Neural crest cell (in vitro differentiated cells): ENCODE measurements at places on chromosomes 4 and X.
A peak's percentile ranks its signal among the peaks of the same experiment; 100 is the strongest.

- no peak for DNase-seq
Measured at GRCh38 chr4:4541040-4541631, 712 bp downstream of the STX18 start.

DNA sequence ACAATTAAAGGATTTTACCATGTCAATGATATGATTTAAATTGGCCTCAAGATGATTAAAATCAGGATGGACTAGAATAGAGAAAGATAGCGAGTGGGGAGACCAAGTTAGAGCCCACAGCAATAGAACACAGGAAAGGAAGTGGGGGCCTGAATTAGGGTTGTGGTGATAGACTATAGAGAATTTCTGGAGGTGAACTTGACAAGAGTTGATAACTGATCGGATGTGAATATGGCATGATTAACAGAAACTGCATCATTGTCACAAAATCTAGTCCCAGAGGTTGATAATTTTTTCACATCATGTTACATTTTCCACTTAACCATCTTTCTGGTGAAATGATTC, 26.3 kb upstream of the TRPC3 start:
- DNase-seq: no peak

DNA sequence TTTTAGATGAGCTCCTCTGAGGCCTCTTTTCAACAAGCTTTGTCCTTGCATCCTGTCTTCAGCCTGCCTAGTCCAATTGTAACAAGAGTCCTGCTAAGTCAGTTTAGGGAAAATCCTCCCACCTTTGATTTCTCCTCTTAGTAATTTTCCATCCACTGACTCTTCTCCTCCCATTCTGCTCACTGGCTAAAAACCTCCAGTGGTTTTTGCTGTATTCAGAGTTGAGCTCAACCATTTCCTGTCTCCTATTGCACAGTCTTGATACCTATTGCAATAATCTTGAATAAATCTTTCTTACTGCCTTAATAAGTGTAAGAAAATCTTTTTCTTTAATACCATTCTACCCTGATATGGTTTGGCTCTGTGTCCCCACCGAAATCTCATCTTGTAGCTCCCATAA, 117.8 kb upstream of the ENPP6 start:
- DNase-seq: no peak

GRCh38 chr4:113476800-113477199, 284.7 kb downstream of the CAMK2D start:
- DNase-seq: no peak

DNA sequence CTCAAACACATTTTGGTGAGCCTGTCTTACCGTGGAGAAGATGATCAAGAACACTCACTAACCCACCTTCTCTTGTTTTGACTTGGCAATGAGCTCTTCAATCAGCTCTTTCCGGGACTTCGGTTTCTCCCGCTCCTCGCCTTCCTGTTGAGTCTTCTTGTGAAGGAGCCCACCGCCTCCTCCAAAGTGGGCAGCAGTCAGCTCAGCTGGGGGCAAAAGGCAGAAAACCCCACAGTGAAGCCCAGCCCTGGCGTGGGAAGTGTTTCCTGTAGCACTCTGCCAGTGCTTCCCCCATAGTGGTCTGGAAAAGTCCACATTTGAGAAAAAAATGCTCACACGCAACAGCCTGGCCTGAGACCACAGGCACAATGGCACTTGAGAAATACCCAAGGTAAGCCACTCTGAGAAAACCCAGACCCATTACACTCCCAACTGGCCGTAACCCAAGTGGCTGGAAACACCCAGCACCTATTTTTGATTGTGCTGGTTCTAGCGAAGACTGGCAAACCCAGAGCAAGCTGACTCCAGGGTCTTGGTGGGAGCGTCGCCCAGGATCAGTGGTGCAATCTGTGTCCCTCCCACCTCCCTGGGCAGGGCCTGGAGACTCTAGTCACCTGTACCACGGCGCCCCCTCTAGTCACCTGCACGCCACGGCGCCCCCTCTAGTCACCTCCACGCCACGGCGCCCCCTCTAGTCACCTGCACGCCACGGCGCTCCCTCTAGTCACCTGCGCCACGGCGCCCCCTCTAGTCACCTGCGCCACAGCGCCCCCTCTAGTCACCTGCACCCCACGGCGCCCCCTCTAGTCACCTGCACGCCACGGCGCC, 8.6 kb downstream of the NOP14 start:
- DNase-seq: no peak

- DNase-seq: no peak
Measured at GRCh38 chr4:102779204-102779603, 18.4 kb upstream of the MANBA start.

DNA sequence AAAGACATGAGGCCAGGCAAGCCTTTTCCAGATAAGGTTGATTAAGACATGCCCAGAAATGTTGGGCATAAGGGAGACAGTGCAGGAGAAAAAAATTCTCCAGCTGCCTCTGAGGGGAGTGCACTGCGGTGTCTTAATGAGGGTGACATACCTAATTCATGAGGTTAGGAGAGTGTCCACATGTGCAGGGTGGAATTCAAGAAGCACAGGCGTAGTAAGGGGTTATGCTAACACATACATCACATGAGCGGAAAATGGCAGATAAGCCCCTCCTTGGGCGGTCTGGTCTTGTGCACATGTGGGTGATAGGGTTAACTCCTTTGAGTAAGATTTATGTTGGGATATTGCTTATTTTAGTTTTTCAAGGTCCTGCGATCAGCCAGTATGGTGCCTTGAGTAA, 122.4 kb downstream of the PHKA2 start:
- DNase-seq: no peak

DNA sequence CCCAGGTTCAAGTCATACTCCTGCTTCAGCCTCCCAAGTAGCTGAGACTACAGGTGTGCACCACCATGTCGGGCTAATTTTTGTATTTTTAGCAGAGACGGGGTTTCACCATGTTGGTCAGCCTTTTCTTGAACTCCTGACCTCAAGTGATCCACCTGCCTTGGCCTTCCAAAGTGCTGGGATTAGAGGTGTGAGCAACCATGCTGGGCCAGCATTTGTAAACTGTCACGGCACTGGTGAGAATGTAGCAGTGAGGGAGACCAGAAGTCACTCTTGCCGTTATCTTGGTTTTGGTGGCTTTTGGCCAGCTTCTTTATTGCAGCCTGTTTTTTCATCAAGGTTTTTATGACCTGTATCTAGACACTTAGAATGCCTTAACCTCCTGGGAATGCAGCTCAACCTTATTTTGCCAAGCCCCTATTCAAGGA, 22.4 kb downstream of the PCDH18 start:
- DNase-seq: no peak

DNA sequence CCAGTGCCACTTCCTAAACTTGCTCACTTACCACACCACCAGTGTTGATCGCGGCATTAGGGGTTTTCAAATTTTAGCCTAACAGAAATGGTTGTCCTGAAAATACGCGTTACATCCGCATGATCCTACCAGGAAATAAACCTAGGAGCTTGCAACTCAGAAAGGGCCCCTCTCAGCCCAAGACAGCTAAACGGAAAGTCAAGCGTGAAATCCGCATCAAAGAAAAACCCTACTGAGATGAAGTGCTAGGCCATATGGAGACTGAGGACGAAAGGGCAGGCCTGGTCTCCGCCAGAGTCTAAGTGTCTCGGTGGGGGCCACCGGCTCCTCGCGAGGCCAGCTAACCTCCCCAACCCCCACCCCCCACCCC, 626 bp downstream of the YTHDC1 start:
- peak; percentile 9 for DNase-seq

GRCh38 chr4:81237791-81238190, 22.8 kb upstream of the PRKG2 start:
- no peak for DNase-seq

- no peak for DNase-seq
Measured at GRCh38 chr4:127730142-127730913, at the start of gene SLC25A31. Gene SLC25A31, plus strand, starts transcription at chr4:127730400. Its CDS starts 146 bp downstream, at chr4:127730546.

GRCh38 chr4:71382900-71383560, 44.2 kb downstream of the SLC4A4 start:
- DNase-seq: no peak

- no peak for DNase-seq
Measured at GRCh38 chr4:159374749-159375530, 272.1 kb downstream of the RAPGEF2 start.

DNA sequence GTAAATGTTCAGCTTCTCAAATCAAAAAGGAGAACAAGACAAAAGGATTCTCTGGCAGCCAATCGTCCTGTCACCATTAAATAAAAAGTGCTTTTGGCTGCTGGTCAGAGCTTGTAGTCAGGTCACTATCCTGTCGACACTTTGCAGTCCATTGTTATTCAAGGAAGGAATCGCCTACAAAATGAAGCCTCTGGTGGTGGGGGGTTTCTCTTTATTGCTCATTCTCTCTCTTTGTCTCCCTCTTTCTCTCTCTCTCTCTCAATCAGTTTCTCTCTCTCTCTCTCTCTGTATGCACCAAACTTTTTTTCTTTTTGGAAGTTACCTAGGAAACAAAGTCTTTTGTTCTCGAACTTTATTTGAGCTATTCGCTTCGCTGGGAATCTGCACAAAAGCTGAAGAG, 17.6 kb upstream of the SCML1 start:
- no peak for DNase-seq

- no peak for DNase-seq
Measured at GRCh38 chr4:94036964-94037363, 170.7 kb upstream of the SMARCAD1 start.

- DNase-seq: no peak
Measured at GRCh38 chr4:74975082-74975481, 42.2 kb downstream of the PARM1 start.

GRCh38 chr4:5125321-5125720, 74.0 kb downstream of the STK32B start:
- DNase-seq: no peak

DNA sequence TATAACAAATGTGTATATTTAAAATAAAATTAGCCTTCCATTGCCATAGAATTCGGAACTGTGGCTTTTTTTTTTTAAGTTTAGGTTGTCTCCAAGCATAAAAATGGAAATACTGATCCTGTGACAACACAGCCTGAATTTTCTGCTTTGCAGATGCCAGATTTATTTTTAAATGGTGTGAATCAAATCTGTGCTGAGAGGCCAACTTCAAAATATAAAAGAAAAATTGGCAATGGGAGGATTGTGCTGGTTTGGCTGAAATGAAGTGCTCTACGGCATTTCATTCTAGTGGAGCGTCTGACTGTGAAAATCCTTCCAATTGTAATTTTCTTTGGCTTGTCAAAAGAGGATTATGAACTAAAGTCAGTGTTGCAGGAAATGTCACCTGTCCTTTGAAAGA, 580.3 kb upstream of the ZFP42 start:
- DNase-seq: no peak

- DNase-seq: no peak
Measured at GRCh38 chrX:74023203-74023602, 280.8 kb upstream of the ZCCHC13 start.

- no peak for DNase-seq
Measured at GRCh38 chrX:112818114-112819007, 22.3 kb downstream of the AMOT start.

DNA sequence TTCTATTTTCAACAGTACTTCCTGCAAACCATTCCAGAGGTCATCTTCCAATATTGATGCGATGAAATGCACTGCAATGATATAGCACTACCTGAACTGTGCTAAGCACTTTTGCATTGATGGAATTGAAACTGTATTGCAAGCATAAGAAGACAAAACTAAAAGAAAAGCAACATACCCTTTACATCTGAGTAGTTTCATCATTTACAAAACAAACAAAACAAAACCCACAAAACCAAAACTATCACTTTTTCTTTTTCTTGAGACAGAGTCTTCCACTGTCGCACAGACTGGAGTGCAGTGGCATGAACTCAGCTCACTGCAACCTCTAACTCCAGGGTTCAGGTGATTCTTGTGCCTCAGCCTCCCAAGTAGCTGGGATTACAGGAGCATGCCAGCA, 120.1 kb upstream of the NAP1L5 start:
- no peak for DNase-seq

DNA sequence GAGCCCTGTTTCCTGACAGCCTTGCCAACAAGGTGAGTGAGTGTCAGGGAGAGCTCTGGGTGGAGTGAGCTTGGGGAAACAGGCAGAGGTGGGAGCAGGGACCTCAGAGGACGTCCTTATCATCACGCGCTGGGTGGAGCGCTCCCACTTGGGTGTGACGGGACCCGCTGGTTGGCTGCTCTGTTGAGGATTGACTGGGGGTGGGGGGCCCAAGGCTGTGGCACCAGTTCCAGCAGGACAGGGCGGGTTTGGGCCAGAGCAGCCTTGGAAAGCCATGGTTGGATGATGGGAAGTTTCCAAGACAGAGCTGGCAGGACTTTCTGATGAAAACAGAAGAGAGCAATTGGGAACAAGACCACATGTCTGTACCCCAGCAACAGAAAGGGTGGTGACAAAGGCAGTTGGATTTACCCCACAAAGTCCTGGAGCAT, 3.0 kb upstream of the PCGF3 start:
- no peak for DNase-seq

GRCh38 chr4:107531927-107532326, 188.1 kb downstream of the PAPSS1 start:
- no peak for DNase-seq

- no peak for DNase-seq
Measured at GRCh38 chr4:163263606-163264005, 68.8 kb downstream of the NPY1R start.

DNA sequence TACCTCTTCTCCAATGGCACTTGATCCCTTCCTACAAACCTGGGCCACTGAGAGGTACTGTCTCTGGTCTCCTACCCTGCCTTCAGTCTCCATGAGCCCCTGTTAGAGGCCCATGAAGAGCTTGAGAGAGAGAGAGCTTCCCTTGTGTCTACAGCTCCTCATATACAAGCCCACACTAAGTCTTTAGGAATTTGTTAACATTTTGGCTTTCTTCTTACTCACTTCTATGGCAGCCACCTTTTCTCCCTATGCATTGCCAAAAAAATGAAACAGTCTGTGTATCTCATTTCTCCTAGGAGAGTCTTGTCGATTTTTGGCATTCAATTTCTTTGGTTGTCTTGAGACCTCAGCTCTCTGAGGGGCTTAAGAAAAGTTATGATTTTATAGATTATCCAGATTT, 90.9 kb upstream of the LNX1 start:
- no peak for DNase-seq

DNA sequence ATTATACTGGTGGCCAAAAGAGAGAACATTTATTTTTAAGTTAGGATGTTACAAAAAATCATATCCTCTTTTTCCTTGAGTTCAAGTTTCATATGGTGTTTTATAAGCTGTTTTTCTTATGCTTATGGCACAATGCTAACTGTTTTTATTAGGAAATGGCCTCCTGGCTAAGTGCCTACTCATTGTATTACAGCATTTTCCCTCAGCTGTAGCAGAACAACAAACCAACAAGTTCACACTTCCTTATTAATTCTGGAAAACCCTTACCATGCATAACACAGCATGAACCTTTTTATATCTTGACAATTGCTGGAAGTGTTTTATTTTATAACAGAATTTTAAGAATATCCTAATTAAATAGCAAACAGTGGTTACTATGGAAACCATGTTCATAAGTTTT, 165.8 kb downstream of the GASK1B start:
- DNase-seq: no peak

- DNase-seq: no peak
Measured at GRCh38 chr4:48645225-48645794, 134.8 kb downstream of the FRYL start.

GRCh38 chr4:36677112-36677511, 395.7 kb downstream of the DTHD1 start:
- DNase-seq: no peak
